Placental epithelial cell (primary cell): ENCODE measurements at places on chromosomes 4 and X. TPM values are rescaled to one million over a fixed set of nuclear protein-coding genes. Genes with fewer than 3 reads are reported as not detected.

CYBB gene
- total RNA-seq, result not detected in 2 replicates

CT55 gene
- total RNA-seq, result not detected in 2 replicates

TCEAL2 gene
- not detected in 2 replicates for total RNA-seq

NUP62CL gene
- total RNA-seq, result 0.79 and 1.8 TPM in 2 replicates

CRLF2 gene
- not detected in 2 replicates for total RNA-seq

MCUB gene
- total RNA-seq, result 4.7 and 12.6 TPM in 2 replicates

P2RY8 gene
- not detected in 2 replicates for total RNA-seq

GRPR gene
- not detected in 2 replicates for total RNA-seq

CT83 gene
- total RNA-seq, result not detected in 2 replicates

CA5B gene
- total RNA-seq, result 9.2 and 13.0 TPM in 2 replicates

OPRPN gene
- total RNA-seq, result not detected in 2 replicates

SSX4 gene
- not detected in 2 replicates for total RNA-seq

TET2 gene
- total RNA-seq, result 19.0 and 25.1 TPM in 2 replicates

PCDH19 gene
- total RNA-seq, result 0.11 and 0.79 TPM in 2 replicates

CC2D2A gene
- 18.2 and 19.6 TPM in 2 replicates for total RNA-seq

WNK3 gene
- total RNA-seq, result 4.6 and 4.7 TPM in 2 replicates

EMCN gene
- not detected in 2 replicates for total RNA-seq

PCDH11X gene
- total RNA-seq, result 0.65 and 1.6 TPM in 2 replicates

HSD17B11 gene
- 21.0 and 27.1 TPM in 2 replicates for total RNA-seq

AMOT gene
- total RNA-seq, result 221 and 247 TPM in 2 replicates

NWD2 gene
- under 0.01 TPM in 2 replicates for total RNA-seq

ERAS gene
- total RNA-seq, result not detected in 2 replicates

NLGN3 gene
- total RNA-seq, result 0.33 and 0.79 TPM in 2 replicates

MYL5 gene
- total RNA-seq, result 6.8 and 19.2 TPM in 2 replicates

RHOXF2 gene
- not detected in 2 replicates for total RNA-seq

SPANXA2 gene
- total RNA-seq, result not detected in 2 replicates

BEND2 gene
- not detected in 2 replicates for total RNA-seq

OPN1MW2 gene
- total RNA-seq, result not detected in 2 replicates

KLB gene
- 0.39 and 0.54 TPM in 2 replicates for total RNA-seq

POF1B gene
- 3.1 and 19.5 TPM in 2 replicates for total RNA-seq

GLRA2 gene
- total RNA-seq, result not detected in 2 replicates

TRIM75 gene
- not detected in 2 replicates for total RNA-seq

SPANXA1 gene
- total RNA-seq, result not detected in 2 replicates

GABRG1 gene
- total RNA-seq, result not detected in 2 replicates

MID2 gene
- 25.9 and 27.4 TPM in 2 replicates for total RNA-seq

SLC9A7 gene
- under 0.01 TPM in 2 replicates for total RNA-seq

ZMAT1 gene
- under 0.01 and 0.11 TPM in 2 replicates for total RNA-seq

DSPP gene
- not detected in 2 replicates for total RNA-seq

TBC1D8B gene
- total RNA-seq, result 7.9 and 8.8 TPM in 2 replicates

PAGE2B gene
- not detected in 2 replicates for total RNA-seq

NAP1L2 gene
- under 0.01 TPM in 1 of 2 replicates, not detected in the other for total RNA-seq

FGF2 gene
- 0.11 and 0.39 TPM in 2 replicates for total RNA-seq

NEIL3 gene
- 2.6 and 4.3 TPM in 2 replicates for total RNA-seq

TEX11 gene
- not detected in 2 replicates for total RNA-seq

GNPDA2 gene
- 13.7 and 16.1 TPM in 2 replicates for total RNA-seq

CYTL1 gene
- total RNA-seq, result not detected in 2 replicates

ADGRG4 gene
- total RNA-seq, result under 0.01 TPM in 1 of 2 replicates, not detected in the other

TCP11X2 gene
- not detected in 2 replicates for total RNA-seq

SPON2 gene
- 5.0 and 10.6 TPM in 2 replicates for total RNA-seq

TACR3 gene
- not detected in 2 replicates for total RNA-seq

WDFY3 gene
- total RNA-seq, result 115 and 128 TPM in 2 replicates

ARMCX2 gene
- 69.5 and 75.6 TPM in 2 replicates for total RNA-seq

RRH gene
- not detected in 2 replicates for total RNA-seq

ENPEP gene
- total RNA-seq, result 0.39 and 2.3 TPM in 2 replicates

PF4V1 gene
- not detected in 2 replicates for total RNA-seq

MAGEA8 gene
- not detected in 2 replicates for total RNA-seq

ARHGEF6 gene
- total RNA-seq, result under 0.01 TPM in 2 replicates

ADH7 gene
- total RNA-seq, result not detected in 2 replicates
